T-helper 17 cell (primary cell): ENCODE measurements at places on chromosomes 1 and 21. TPM values are rescaled to one million over a fixed set of nuclear protein-coding genes. Genes with fewer than 3 reads are reported as not detected.

The BEND5 gene
- total RNA-seq = 0.92 TPM

The EPS8L3 gene
- not detected for total RNA-seq

The SLC25A34 gene
- total RNA-seq = 1.5 TPM

The BARHL2 gene
- total RNA-seq = not detected

The C1orf226 gene
- not detected for total RNA-seq

The C4BPA gene
- total RNA-seq = not detected

The SLFNL1 gene
- total RNA-seq = 0.18 TPM

The RGS8 gene
- total RNA-seq = not detected

The PHC2 gene
- 37.0 TPM for total RNA-seq

The TNNT2 gene
- total RNA-seq = not detected

The WNT9A gene
- total RNA-seq = 0.10 TPM

The LCE1A gene
- total RNA-seq = not detected

The FOXE3 gene
- not detected for total RNA-seq

The KIF21B gene
- total RNA-seq = 87.7 TPM

The CLCA4 gene
- total RNA-seq = not detected

The MTR gene
- 45.8 TPM for total RNA-seq

The SYDE2 gene
- total RNA-seq = 2.7 TPM

The ST6GALNAC5 gene
- not detected for total RNA-seq

The CAMSAP2 gene
- total RNA-seq = 2.8 TPM

The GNB1 gene
- total RNA-seq = 255 TPM

The RNPC3 gene
- total RNA-seq = 43.2 TPM

The PGBD5 gene
- not detected for total RNA-seq

The CD1E gene
- total RNA-seq = 0.42 TPM

The TPTE gene
- total RNA-seq = not detected

The ANXA9 gene
- total RNA-seq = not detected

The ITGB2 gene
- total RNA-seq = 359 TPM

The POLR3C gene
- 25.1 TPM for total RNA-seq

The NPR1 gene
- total RNA-seq = not detected

The MYOC gene
- not detected for total RNA-seq

The DDR2 gene
- 0.26 TPM for total RNA-seq

The OR2L2 gene
- total RNA-seq = 0.21 TPM

The OXCT2 gene
- total RNA-seq = not detected

The MPL gene
- total RNA-seq = 16.6 TPM

The TNFAIP8L2 gene
- 5.4 TPM for total RNA-seq

The USH2A gene
- not detected for total RNA-seq

The LAMB3 gene
- total RNA-seq = 0.37 TPM

The ERG gene
- not detected for total RNA-seq

The PATJ gene
- total RNA-seq = 72.1 TPM

The CHI3L1 gene
- total RNA-seq = not detected

The DMBX1 gene
- total RNA-seq = not detected

The SH2D1B gene
- total RNA-seq = 0.13 TPM

The TRNAU1AP gene
- 24.5 TPM for total RNA-seq

The SFT2D2 gene
- total RNA-seq = 63.9 TPM

The SPRR4 gene
- not detected for total RNA-seq

The DDAH1 gene
- total RNA-seq = not detected

The ADORA3 gene
- total RNA-seq = not detected

The HCRTR1 gene
- not detected for total RNA-seq

The RPS6KA1 gene
- total RNA-seq = 98.0 TPM

The SYT11 gene
- total RNA-seq = 27.0 TPM

The CYP4Z1 gene
- total RNA-seq = not detected

The CCDC24 gene
- 1.5 TPM for total RNA-seq

The TMEM167B gene
- 63.4 TPM for total RNA-seq
